ENCODE measurements at places on chromosomes 13 and 19.

DNA sequence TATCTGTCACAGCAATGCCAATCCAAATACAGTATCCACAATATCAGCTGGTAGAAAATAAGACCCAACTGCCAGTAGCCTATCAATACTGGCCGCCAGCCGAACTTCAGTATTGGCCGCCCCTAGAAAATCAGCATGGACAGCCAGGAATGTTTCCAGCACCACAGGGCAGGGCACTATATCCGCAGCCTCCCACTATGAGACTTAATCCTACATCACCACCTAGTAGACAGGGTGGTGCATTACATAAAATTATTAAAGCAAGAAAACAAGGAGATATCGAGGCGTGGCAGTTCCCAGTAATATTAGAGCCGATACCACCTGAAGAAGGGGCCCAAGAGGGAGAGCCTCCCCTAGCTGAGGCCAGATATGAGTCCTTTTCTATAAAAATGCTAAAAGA lies 111.3 kb downstream of the ZNF486 start:
- DNase-seq = no peak

DNA sequence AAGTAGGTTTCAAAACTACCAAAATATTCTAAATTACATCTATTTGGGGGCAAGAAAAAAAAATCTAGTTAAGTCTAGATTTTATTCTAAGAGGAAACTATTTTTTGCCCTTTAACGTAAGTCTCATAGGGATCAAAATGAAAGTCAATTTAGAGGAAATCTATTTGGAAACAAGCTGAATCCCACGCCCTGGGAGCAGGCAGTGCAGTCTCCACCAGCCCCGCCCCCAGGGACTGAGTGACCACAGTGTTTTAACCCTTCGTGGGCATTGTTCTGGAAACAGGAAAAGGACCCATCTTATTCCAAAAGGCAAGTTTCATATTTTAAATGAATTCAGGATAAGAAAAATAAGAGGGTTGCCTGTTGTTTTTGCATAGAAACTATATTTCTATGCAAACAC lies 209.7 kb downstream of the SPRY2 start:
- DNase-seq = no peak

DNA sequence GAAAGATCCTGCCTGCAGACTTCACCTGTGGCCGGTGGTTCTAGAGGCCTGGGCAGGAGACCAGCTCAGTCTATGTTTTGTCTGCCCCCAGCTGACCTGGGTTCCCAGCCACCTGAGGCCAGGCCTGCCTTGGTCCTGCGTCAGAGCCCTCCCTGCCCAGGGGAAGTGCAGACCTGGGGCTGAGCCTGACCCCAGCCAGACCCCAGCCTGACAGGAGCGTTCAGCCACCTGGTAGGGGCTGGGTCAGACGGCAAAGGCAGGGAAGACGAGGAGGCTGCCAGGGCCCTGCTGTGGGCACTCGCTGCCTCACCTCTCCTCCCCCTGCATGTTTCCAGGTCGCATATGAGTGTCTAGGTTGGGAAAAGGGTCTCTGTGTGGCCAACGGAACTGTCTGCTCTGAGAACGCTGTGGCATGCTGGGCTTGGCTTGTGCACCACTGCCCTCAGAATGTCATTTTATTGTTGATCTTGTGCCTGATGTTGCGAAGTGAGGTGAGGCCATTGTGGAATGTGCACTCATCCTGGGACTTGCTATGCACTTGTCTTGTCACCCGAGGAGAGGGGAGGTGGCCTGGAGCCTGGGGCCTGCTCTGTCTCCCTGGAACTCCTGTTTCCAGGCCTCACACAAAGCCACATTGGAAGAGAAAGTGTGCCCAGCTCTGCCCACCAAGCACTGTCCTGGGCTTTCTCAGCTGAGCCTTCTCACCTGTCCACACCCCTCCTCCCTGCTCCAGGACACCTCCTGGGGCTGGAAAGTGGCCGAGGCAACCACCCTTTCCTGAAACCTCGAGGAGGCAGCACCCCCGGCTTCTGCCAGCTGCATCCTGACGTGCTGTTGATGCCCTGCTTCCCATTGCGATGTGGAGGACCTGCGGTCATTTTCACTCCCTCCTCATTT lies 15.2 kb upstream of the MCF2L start:
- DNase-seq = no peak

DNA sequence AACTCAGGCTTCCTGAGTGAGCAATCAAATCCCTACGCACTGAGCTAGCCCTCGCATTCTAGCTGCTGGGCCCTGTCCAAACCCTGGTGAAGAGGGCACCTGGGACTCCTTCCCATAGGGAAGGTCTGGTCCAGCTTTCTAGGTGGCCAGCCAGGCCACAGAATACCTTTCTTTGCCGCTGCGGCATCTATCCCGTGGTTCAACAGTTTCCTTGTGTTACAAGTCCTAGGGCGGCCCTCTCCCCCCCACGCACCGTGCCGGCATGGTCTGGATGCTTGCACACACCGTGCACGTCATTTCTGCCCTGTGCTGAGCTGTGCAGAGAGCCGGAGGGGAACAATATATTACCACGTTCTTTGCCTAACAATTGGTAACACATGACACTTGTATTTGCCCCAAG lies 164.6 kb upstream of the TSHZ3 start:
- DNase-seq = no peak

- DNase-seq = no peak
These were observed 575.9 kb downstream of the MYO16 start for GRCh38 chr13:109205315-109205714.

DNA sequence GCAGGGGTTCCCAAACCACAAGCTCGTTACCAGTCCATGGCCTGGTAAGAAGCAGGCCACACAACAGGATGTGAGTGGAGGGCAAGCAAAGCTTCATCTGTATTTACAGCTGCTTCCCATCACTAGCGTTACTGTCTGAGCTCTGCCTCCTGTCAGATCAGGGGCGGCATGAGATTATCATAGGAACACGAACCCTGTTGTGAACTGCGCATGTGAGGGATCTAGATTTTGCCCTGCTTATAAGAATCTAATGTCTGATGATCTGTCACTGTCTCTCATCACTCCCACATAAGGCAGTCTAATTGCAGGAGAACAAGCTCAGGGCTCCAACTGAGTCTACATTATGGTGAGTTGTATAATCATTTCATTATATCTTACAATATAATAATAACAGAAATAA lies 677.4 kb upstream of the SLITRK6 start:
- DNase-seq = no peak

DNA sequence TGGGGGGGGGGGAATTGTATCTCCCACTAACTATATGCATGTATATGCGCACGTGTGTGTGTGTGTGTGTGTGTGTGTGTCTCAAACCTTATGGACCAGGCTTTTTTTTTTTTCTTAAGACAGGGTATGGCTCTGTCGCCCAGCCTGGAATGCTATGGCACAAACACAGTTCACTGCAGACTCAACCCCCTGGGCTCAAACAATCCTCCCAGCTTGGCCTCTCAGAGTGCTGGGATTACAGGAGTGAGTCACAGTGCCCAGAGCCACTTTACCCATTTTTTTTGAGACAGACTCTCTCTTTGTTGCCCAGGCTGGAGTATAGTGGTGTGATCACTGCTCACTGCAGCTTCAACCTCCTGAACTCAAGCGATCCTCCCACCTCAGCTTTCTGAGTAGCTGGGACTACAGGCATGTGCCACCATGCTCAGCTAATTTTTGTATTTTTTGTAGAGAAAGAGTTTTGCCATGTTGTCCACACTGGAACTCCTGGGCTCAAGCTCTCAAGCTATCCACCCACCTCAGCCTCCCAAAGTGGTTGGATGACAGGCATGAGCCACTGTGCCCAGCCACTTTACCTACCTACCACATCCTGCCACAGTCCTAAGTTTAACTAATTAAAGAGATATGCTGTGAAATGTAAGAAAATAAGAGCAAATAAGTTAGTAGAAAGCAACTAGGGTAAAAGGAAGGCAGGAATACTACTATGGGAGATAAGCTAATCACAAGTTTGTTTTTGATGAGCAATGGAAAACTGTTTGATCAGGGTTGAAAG lies 2.4 kb downstream of the ZMYM5 start:
- peak; percentile 9 for DNase-seq

DNA sequence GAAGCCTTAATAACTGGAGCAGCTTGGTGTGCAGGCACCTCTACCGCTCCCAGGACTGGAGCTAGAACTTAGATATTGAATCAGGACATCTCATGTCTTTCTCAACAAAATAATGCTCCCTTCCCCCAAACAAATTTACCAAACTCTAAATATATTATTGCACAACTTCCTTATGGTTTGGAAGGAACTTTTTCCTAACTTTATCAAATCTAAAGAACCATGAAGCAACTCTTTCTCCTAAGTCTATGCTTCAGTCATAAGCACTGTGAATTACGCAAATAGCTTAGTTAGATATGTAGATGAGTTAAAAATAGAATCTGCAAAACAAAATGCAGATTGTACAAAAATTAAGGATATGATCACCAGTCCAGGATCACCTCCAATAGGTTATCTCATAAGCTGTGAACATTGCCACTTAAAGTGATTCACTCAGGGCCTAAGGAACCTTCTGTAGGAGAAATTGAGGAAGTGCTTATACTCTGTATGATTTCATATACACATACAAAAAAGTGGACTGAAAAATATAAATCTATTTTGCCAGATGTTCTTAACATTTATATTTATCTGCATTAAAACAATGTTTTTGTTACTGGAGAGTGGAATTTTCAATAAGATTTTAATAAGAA lies 20.4 kb upstream of the MAB21L1 start:
- DNase-seq = no peak
